ENCODE measurements at places on chromosomes 11 and 22.

- no peak for DNase-seq
These were observed 12.1 kb downstream of the DDX6 start for GRCh38 chr11:118778898-118779297.

- no peak for DNase-seq
These were observed 21.6 kb upstream of the FXYD6 start for GRCh38 chr11:117898059-117898458.

- DNase-seq, result no peak
These were observed 661.9 kb downstream of the ETS1 start for GRCh38 chr11:127925475-127925874.

DNA sequence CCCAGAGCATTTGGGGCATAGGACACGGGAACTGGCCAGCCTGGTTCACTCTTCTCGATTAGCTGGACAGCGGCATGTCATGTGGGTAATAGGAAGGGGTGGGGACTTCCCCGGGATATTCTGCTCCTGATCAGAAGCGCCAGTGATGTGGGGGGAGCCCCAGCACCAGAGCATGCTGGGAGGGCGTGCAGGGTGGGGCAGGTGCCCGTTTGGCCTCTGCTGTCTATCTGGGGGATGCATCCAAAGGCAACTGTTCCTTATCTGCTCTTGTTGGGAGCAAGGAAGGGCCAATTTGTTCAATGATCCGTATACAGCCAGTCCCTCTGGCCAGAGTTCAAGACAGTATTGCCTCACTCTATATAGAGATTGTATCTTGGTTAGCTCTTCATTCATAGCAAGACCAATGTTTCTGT is 43.6 kb downstream of the PPARA start:
- no peak for DNase-seq

DNA sequence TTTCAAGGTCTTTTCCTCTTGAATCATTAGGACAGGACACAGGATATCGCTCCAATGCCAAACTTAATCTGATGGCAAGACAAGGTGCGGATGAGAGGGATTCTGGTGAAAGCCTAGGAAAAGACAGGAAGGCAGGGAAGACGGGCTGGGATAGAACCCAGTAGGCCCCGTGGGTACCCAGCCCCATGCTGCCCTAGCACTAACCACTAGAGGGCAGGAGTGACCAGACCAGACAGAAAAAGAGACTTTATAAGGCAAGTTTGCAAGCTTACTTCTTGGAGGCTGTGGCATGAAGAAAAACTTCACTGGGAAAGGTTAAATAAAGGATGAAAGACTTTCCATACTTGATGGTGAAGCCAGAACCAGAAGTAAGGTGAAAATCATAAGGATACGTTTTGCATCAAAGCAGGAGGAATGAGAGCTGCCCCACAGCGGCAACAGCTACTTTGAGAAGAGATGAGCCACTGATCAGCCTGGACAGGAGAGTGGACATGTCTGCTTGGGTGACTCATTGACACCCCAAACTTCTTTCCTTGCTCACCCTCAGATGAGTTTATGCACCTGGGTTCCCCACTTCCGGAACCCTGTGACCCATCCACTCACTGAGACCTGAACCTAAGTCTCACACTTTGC is 39.8 kb downstream of the SYN3 start:
- no peak for DNase-seq

DNA sequence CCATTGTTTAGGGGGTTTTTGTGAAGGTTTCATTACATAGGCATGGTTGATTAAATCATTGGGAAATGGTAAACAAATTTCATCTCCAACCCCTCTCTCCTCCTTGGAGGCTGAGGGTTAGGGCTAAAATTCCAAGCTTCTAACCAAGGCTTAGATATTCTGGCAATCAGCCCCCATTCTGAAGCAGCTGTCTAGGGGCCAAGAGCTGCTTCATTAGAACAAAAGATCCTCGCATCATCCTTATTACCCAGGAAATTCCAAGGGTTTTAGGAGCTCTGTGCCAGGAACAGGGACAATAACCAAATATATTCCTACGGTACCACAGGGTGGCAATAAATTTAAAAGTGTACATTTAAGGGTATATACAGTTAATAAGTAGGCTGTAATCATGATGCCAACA is 22.5 kb upstream of the EED start:
- no peak for DNase-seq

DNA sequence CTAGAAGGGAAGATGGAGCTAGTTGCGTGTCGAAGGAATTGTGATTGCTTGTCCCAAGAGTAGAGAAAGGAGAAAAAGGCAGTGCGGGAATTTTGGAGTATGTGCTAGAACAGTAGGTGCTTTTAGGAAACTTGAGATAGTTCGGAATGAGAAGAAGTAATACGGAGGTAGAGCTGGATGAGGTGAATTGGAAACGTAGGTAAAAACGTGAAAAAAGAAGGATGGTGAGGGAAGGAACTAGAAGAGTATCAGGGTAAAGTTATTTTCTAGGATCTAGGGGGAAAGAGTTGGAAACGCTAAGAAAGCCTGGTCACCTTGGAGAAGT is 1.4 kb downstream of the CEP57 start:
- DNase-seq, result no peak

DNA sequence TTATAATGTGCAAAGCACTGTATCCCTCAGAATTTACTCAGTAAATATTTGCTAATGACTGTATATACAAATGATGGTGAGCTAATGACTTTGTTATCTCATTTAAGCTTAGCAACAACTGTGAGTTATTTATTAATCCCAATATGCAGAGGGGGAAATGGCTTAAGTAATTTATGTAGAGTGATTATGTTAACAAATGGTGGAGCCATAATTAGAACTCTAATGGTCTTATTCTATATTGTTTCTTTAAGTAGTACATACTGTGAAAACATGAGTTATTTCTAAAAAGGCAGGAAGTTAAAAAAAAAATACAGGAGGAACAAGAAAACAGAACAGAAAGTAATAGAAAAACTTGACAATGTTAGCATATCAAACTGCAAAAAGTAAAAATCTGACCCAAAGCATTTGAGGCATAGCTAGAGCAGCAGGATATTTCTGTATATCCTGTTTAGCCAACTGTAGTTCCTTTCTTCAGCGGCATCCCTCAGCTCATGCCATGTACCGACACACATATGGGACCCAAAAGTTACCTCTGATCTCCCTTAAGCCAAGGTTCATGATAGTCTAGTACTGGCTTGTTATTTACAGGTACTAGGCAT is 94.2 kb downstream of the FCHSD2 start:
- DNase-seq, result no peak

DNA sequence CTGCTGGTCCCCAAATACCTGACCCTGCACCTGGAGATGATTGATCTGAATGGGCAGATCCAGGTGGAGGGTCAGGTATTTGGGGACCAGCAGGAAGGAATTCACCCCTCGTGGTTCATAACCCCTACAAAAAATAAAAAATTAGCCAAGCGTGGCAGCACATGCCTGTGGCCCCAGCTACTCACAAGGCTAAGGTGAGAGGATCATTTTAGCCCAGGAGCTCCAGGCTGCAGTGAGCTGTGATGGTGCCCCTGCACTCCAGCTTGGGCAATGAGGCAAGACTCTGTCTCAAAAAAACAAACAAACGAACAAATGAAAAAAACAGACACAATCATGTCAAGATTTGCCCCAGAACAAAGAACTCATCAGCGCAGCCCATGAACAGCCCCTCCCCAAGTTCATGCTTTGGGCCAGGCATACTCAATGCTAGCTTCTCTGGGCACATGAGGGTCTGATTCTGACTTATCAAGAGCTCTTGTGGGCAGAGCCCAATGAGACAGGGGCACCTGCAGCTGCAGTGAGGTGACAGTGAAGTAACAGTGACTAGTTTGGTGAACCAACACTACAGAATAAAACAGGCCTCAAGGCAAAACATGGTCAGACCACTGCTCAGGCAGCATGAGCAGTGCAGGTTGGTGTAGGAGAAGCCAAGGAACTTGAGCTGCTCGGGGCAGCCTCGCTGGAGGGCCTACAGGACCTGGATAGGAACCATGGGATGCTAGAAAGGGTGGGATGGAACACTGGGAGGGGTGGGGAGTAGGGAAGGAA is 10.2 kb upstream of the FCHSD2 start:
- no peak for DNase-seq

GRCh38 chr11:12159351-12160099 is 49.1 kb downstream of the MICAL2 start:
- no peak for DNase-seq

DNA sequence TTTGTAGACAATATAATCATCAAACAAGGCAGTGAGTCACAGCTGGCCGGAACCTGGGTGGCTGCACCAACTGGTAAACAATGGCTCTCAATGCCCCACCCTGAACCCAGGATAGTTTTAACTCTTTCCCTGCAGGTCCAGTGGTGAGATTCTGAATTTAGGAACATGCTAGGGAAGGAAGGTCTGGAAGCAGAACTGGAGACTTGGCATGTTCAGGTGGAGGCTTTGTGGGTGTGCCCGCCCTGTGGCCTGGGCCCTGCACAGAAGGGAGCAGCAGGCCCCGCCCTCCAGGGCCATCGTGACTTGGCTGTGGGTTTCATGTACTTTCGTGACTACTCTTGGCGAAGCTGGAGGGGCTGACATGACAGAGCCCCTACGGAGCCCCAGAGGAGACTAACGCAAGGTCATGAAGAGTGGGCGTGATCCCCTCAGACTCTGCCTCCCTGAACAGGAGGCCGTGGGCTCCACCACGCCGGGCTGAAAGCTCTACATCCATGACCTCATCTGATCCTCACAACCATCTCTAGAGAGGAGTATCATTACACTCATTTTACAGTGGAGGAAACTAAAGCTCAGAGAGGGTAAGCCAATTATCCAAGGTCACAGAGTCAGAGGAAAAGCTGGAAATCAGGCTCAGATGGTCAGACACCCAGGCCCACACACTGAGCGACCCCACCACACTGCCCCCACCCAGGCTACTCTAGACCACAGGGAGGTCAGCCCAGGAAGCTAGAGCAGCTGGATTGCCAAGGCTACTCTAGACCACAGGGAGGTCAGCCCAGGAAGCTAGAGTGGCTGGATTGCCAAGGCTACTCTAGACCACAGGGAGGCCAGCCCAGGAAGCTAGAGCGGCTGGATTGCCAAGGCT is 27.3 kb downstream of the MAFF start:
- DNase-seq, result no peak

GRCh38 chr11:134517115-134517514 is 105.1 kb upstream of the B3GAT1 start:
- no peak for DNase-seq

- DNase-seq, result no peak
These were observed 381.3 kb upstream of the ANO5 start for GRCh38 chr11:21811572-21811971.

DNA sequence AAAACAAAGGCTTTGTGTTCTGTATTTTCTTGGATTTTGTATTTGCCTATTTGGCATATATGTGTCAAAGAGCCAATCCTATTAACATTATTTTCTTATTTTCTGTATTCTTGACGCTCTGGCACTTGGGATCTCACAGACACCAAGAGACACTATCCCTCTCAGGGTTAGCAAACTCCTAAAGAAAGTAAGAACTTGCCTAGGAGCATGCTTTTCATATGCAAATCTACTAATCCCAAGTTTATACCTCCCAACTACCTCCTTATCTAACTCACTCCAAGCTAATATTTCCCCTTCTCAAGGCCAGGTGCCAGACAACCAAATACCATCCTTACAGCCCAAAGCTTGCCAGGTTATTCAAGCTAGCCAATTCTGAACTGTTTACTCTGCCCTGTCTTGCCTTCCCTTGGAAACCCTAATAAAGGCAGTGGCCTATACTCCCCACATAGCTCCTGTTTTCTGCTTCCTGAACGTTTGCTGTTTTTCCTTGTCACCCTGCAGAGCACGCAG is 455.4 kb upstream of the ANO3 start:
- DNase-seq, result no peak

DNA sequence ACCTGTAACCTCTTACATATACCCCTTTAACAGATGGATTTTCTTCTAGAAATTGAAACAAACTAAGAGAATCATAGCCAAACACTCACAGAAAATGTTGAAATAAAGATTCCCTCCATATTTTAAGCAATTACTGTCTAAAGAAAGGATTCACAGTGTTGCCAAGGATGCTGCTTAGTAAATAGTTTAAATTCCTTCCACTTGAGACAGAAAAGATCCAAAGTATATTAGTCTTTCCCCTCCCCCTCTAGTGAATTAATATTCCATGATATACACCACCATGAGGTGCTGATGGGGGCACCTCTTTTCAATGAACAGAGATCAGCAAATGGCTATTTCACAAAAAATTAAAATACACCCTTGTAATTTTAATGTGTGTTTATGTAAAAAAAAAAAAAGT is 186.8 kb downstream of the SOX6 start:
- no peak for DNase-seq

- no peak for DNase-seq
These were observed 120.5 kb upstream of the FGF3 start for GRCh38 chr11:69939551-69940245.

DNA sequence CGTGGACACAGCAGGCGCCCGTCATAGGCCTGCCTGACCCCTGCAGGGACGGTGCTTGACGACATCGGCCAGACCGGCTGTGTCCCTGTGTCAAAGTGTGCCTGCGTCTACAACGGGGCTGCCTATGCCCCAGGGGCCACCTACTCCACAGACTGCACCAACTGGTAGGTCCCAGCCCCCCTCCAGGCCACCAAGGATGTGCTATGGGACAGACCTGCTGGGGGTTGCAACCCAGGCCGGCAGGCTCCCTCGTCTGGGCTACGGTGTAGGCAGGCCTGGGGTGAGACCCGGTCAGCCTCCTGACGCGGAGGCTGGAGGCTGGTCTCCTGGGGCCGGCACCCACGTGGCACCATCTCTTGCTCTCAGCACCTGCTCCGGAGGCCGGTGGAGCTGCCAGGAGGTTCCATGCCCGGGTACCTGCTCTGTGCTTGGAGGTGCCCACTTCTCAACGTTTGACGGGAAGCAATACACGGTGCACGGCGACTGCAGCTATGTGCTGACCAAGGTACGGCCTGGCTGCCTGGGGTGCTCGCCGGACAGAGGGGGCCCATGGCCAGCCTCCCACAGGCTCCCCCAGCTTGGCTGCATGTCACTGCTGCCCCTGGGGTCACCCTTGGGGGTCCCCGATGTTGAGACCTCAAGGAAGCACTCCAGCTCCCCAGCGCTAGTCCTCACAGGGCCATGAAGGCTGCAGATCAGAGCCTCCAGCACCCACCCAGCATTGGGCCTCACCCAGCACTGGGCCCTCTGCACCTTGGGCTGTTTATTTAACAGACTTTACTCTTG is 7.7 kb downstream of the MUC5AC start:
- DNase-seq, result no peak

DNA sequence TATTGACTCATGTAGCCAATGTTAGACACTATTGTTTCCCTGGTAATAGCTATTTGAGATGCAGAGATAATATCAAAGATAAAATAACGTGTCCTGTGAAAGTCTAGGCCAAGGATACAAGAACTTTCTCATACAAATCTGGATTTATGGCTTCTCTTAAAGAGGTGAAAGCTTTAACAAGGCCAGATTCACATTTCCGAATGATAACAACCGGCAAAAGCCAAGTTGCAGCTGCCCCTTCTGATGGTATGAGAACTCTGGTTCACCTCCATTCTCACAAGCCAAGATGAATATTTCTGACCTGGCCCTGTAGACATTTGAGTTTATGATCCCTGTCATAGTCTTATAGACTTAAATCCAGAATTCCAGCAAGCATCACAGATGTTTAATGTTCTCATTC is 230.4 kb upstream of the ZC3H12C start:
- no peak for DNase-seq

GRCh38 chr11:14315130-14315529 is 43.9 kb downstream of the RRAS2 start:
- no peak for DNase-seq

Measured in effector CD8-positive, alpha-beta T cell (primary cell).